ENCODE measurements at places on chromosomes 2 and 18. TPM values are rescaled to one million over a fixed set of nuclear protein-coding genes. Genes with fewer than 3 reads are reported as not detected.

PIEZO2 gene
- total RNA-seq: 11.1 TPM

SLC66A2 gene
- total RNA-seq: 54.2 TPM

GAD1 gene
- not detected for total RNA-seq

GLB1L gene
- 12.6 TPM for total RNA-seq

- no peak for DNase-seq
Measured at GRCh38 chr2:220224691-220225543, 597.5 kb downstream of the SLC4A3 start.

GRCh38 chr2:42849311-42849710 lies 56.9 kb upstream of the HAAO start:
- no peak for DNase-seq
